ENCODE measurements at places on chromosomes 7 and 10.

DNA sequence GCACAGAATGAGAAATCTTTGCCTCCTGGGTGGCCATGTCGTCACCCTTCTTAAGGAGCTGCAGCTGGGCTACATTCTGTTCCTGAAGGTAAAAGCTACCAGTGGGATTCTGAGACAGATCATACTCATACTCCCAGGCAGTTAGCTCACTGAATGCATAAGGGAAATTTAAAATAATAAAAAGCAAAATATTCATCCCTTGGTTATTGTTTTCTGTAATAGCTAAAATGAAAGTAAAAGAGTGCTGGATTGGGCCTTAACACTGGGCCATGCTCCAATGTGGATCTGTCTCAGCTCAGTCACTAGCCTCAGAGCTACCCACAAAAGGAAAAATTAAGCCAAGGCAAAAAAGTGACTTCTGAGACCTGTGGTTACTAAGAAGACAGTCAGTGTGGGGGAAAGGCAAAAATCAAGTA is 8.9 kb upstream of the DYNC2I1 start:
- peak; percentile 49 for DNase-seq

DNA sequence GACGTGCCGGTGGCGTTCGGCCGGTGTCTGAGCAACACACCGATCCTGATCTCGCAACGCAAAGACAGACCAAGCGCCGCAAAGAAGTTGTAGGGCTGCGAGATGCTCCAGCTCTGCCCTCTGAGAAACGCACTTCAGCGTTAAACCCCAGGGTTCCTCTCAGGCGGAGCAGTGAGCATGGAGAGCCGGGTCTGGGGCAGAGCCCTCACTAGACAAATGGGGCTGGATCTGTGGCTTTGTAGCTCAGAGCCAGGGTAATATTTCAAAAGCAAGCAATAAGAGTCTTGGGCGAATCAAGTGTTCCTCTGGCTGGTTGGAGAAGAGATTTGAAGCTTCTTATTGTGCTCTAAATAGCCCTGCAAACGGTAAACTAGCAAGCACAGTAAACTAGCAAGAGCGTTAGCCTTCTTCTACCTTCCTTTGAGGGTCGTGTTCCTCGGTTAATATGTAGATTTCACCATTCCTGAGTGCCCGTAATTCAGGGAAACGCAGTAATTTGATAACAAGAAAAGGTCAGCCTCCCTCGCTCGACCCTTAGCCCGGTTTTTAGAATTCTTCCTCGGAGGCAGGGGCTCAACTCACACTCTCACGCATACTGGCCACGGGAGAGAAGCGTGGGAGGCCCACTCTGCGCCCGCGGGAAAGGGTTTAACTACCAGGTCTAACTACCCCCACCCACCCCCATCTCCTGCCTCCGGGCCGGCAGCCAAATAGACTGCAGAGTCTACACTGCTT is 6.7 kb downstream of the SKAP2 start:
- DNase-seq = peak; percentile 51

DNA sequence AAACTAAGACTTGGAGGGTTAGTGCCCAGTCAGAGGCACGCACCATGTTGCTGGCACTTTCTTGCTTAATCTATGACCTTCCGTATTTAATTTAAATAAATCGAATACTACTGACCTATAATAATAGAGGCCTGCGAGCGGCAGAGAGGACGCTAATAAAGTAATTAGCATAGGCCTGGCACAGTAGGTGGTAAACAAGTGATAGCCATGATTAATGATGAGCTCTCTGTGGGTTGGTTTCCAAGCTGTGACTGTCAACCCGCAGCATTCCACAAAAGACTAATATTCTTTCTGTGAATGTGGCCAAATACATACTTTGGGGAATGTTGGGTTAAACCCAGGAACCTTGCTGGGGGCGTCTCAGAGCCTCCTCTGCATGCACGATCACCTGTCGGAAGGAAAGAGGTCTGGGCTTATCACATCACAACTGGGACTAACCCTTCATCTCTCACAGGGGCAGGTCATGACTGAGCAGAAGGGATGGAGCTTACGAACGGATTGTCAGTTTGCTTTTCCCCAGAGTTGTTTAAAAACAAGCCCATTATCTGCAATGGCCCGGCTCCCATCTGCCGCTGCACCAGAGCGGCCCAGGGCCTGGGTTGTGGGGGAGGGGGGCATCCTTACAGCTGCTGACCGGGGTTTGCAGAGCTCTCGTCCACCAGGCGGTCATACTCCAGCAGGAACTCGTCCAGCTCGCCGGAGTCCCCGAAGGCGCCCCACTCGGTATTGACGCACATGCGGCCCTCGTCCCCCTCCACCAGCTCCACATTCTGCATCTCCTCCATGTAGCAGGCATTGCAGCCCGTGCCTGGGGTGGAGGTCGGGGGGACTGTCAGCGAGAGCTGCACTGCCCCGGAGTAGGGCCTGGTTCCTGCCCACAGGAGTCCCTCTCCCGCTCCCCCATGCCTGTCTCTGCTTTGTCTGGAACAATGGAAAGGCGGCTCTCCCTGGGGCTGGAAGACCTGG is 6.2 kb upstream of the MYL7 start:
- DNase-seq = no peak

- DNase-seq = no peak
Observed at GRCh38 chr10:131002031-131002861, 309.3 kb downstream of the TCERG1L start.

DNA sequence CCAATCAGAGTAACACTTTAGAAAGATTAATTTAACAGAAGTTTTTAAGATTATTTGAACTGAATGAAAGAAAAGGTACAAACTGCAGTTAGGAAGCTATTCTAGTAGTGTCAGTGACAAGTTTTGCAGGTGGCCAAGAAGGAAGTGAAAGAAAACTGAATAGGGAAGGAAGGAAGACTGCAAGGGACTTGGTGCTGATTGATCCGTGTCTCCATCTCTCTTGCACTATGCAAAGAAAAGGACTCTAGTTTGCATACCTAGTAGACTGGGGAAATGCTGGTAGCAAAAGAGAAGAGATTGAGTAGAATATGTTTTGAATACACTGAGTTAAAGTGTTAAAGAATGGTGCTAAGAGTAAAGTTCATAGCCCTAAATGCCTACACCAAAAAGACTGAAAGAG is 33.0 kb downstream of the OR6V1 start:
- no peak for DNase-seq

DNA sequence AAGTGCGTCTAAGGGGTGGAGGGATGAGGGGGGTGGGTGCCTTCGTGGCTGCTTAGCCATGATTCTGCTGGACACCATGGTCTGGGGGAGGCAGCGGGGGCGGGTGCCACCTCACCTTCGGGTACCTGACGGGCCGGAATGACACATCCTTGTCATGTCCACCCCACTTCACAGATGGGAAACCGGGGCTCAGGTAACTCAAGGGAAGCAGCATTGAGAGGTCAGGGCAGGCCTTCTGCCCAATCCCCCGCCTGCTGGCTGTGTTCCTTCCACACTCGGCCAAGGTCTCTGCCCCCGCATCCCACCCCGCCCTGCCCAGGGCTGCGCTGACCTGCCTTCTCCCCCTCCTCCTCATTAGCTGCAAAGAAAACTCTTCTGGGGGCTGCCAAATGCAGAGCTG is 598.0 kb downstream of the PTPRN2 start:
- DNase-seq = no peak

DNA sequence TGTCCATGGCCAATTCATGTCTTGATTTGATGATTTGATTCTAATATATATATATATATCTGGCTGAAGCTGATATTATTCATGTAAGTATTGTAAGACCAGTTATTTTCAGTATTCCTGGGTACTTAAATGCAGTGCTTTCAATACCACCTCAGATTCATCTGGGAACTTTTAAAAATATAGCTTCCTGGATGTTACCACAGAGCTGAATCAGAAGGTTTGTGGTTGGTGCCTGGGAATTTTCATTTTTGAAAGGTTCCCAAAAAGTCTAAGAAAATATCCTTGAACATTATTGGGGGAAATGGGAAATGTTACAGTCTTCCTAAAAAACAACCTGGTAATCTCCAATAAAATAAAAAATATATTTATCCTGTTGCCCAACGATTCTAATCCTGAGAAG is 10.7 kb upstream of the PPP3CB start:
- peak; percentile 59 for DNase-seq

- DNase-seq = peak; percentile 53
Observed at GRCh38 chr7:101243646-101244374, 1.1 kb downstream of the FIS1 start.

- DNase-seq = no peak
Observed at GRCh38 chr10:97138174-97138573, 47.6 kb downstream of the SLIT1 start.

GRCh38 chr10:72260976-72261783 is 12.5 kb upstream of the DDIT4 start:
- DNase-seq = no peak

DNA sequence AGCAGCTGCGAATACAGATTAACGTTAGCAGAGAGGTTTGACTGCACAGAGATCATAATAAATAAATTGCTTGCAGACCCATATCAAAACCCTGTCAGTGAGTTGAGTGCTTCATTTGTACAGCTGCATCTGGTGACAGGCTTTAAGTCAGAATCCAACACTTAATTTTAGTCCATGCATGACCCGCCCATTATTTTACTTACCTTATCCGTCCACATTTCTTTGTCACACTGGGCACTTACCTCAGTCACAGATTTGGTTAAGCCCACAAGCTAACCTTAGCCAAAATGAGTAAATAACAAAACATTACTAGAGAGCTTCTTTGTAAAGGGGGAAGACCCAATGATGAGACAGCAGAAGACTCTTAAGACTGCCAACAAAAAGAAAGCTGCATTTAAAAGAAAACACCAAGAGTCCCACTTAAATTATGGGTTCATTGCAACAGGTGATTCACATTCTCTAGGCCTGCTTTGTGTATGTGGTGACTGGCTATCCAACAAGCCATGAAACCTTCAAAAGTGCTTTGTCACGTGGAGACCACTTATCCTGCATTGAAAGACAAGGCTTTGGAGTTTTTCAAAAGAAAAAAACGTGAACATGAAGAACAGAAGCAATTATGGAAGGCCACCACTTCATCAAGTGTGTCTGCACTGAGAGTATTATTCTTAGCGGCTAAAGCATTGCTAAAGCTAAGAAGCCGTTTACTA is 32.2 kb downstream of the PHTF2 start:
- no peak for DNase-seq

DNA sequence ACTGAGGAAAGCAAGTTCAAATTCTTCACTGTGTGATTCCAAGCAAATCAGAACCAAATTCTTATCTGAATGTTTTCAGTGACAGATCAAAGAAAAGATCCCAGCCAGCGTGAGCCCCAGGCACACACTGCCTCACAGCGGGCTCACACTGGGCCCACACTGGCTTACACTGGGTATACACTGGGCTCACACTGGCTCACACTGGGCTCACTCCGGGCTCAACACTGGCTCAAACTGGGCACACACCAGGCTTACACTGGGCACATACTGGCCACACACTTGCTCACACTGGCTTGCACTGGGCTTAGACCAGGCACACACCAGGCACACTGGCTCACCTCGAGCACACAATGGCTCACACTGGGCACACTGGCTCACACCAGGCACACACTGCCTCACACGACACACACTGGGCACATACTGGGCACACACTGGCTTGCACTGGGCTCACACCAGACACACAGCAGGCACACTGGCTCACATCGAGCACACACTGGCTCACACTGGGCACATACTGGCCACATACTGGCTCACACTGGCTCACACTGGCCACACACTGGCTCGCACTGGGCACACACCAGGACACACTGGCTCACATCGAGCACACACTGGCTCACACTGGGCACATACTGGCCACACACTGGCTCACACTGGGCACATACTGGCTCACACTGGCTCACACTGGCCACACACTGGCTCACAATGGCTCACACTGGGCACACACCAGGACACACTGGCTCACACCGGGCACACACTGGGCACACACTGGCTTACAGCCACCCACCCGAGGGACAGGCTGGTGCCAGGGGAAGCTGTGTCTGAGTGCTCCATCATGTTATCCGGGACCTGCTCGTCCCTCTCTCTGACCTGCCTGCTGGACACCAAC is 156.3 kb downstream of the PTPRN2 start:
- DNase-seq = no peak

DNA sequence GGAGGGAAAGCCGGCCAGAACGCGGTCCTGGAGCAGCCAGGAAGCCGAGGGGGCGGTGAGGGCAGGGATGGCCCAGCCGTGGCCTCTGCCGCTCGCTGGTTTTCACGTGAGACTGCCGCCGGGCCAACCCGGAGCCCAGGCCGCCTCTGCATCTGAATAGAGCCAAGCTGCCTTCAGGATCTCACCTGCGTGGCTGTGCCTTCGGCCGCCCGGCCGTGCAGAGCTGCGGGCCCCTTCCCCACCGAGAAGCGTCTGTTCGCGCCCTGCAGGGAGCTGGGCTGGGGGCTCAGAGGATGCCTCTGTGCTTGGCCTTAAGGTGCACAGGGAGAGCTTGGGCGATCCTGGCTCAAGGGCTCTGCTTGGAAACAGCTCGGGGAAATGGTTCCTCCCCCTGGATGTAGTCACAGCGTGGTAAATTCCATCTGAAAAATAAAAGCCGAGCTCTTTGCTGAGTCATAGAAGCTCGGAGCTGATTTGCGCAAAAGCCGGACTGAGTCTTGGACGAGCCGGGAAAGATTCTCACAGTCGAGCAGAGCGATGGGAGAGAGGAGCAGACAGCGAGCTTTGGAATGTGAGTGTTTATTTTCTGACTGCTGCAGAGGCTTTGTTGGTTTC is at the start of gene JAKMIP3:
JAKMIP3 (plus strand) TSS at position 456 of the 615 bp plus-strand sequence. CDS start 38,863 bp downstream, outside the sequence.
- DNase-seq = peak; percentile 87

- no peak for DNase-seq
Observed at GRCh38 chr10:93059975-93060886, at the start of gene CYP26C1. Gene CYP26C1 (plus strand): TSS chr10:93060798. CDS start chr10:93061264, 466 bp downstream.
